ENCODE measurements at places on chromosomes 7 and 10. TPM values are rescaled to one million over a fixed set of nuclear protein-coding genes. Genes with fewer than 3 reads are reported as not detected.

Gene OR9A2
- polyA plus RNA-seq: not detected

Gene STK32C
- 11.2 TPM for polyA plus RNA-seq

Gene ANKRD7
- polyA plus RNA-seq: 0.52 TPM

Gene TDRD1
- polyA plus RNA-seq: 0.08 TPM

Gene RRP12
- polyA plus RNA-seq: 19.5 TPM

Gene DPYSL4
- 2.0 TPM for polyA plus RNA-seq

DNA sequence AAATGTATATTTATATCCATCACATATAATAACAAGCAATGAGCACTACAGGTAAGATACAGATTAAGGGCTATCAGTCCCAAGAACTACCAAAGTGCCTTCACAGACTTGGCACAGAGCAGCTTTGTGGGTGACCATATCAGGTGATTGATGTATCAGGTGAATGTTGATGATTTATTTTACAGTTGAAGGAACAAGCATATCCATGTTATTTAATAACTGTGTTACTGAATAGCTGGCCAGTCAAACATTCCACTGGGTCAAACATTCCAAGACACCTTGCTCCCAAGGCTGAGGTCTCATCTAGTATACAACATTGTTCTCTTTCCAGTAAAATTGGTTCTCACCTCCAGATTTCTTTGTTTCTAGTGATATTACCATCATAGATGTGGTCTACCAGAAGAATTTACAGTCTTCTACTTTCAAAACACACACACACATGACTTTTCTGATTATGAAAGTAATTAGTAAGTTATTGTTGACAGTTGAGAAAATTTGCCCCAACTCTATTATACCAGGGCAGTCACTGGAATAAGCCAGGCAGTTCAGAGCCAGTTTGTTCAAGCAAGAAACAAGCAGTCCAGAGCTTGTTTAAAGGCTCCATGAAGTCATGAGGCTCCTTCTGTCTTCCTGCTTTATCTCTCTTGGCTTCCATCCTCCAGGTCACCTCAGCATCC lies 68.2 kb downstream of the ELAPOR2 start:
- DNase-seq: no peak

GRCh38 chr10:60525716-60526585 lies 136.3 kb upstream of the ANK3 start:
- no peak for DNase-seq

GRCh38 chr10:73917566-73918305 lies 6.8 kb downstream of the PLAU start:
- DNase-seq: no peak

DNA sequence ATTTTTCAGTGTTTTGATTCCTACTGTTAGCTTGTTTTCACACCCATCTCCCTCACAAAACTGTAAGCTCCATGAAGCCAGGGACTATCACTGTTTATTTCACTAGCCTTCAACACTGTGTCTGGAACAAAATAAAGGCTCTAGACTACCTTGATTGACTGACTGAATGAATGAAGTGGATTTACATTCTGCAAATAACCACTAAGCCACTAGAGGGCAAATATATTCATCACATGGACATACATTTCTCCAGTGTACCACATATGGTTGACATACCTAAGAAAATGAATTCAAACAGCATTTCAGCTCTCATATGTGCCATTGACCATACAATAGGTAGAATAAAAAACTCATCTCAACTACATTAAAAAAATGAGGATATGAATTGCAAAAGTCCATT lies 185.9 kb downstream of the RAB11FIP2 start:
- DNase-seq: peak; percentile 11

DNA sequence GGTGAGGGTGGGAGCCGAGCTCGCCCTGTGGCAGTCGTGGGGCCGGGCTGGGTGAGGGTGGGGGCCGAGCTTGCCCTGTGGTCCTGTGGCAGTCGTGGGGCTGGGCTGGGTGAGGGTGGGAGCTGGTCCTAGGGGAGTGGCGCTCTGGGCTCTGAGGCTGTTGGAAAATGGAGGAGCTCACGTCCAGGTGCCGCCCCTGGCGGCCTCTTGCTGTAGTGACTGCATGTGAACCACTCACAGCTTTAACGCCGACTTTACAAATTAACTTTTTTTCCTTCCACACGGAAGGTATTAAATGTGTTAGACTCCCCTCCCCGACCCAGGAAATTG lies 312.6 kb downstream of the WDR37 start:
- peak; percentile 11 for DNase-seq

DNA sequence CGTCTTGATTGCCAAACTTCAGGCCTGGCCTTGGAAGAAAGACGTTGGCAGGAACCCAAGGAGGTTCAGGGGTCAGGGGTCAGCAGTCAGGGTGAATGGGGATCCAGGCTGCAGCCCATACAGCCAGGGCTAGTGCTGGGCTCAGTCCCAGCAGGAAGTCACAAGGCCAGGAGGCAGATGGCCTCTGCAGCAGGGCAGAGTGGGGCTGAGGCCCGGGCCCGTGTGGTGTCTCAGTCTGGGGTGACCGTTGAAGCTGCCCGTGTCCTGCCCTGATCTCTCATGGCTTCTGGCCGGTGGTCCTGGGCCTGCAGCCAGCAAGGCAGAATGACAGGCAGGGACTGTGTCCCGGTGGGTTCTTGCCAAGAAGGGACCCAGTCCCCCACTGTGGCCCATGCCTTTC lies 26.6 kb upstream of the PURB start:
- no peak for DNase-seq

GRCh38 chr10:98638920-98639319 lies 192.2 kb upstream of the HPS1 start:
- no peak for DNase-seq

DNA sequence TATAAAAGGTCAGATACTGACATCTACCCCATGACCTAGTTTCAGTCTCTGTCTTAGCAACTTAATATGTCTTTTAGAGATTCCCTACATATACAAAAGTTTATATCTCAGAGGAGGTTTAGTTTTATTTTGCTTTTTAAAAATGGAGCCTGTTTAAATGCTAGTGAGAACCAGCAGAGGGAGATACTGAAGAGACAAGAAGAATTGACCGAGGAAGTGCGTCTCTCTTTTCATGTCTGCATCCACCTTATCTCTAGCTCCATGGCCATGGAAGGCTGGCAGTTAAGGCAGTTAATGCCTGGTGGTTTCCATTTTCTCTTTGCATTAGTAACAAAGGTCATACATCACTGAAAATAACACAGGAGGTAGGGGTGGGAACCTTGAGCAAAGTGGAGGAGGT lies 10.7 kb downstream of the SUV39H2 start:
- no peak for DNase-seq

DNA sequence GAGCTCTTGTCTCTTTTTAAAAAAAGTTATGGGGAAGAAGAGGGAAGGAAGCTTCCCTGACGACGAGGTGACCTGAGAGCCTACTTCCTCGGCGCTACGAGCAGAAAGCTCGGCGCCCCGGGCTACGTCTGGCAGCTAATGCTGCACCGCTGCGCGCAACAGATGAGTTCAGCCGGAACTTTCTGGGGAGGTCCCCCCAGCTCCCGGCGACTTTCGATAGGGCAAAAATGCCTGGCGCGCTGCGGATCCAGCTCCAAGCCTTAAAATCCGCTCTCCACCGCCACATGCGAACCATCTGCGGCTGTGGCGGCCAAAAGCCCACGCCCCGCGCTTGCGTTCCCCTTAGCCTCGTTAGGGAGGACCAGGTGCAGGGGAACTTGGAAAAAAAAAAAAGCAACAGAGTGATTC lies 621 bp downstream of the P4HA1 start:
- peak; percentile 81 for DNase-seq

GRCh38 chr7:150317748-150318444 lies 5.3 kb upstream of the LRRC61 start:
- DNase-seq: no peak

DNA sequence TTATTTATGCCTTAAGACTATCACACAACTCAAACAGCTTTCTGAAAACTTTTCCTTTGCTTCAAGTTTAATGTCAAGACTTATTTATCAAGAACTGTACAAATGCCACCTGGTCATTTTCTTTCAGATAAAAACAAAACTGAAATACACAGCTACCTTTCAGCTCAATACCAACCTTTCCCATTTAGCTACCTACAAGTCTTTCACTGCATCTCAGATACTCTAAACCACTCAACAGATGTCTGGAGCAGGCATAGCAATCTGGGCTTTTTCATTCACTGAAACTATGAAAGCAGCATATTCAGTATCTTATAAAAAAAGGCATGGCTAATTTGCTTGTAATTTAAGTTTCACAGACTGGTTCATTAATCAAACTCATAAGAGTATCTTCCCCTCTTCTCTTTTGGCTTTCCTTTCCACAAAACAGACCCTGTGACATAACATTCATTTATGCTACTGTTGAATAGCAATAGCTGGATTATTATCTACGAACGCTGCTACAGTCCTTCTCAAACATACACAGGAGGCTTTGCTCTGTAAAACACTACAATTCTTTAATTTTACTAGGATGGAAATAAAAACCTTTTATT lies 8.2 kb downstream of the TRA2A start:
- no peak for DNase-seq

DNA sequence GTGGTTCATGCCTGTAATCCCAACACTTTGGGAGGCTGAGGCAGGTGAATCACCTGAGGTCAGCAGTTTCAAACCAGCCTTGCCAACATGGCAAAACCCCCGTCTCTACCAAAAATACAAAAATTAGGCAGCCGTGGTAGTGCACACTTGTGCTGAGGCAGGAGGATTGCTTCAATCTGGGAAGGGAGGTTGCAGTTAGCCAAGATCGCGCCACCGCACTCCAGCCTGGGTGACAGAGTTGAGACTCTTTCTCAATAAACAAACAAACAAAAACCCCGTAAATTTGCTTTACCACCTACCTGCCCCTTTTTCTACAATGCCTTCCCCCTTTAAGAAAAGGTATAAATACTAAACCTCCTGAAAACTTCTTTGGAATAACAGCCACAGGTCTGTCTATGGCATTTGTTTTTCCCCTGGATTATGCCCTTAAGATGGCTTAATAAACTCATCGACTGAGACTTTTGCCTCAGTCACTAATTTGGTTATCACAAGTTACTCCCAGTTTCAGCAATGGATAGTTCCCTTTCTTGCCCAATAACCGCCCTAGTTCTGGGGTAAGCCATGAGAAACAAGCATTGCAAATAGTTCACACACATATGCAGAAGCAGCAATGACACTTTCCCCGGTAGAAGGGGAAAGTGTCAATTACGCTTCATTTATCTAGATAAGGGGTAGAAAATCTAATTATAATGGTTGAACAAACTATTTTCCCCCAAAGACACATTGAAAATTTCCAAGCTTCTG lies 52.8 kb upstream of the SVIL start:
- no peak for DNase-seq

- DNase-seq: no peak
These were observed 10.8 kb upstream of the HOXA2 start for GRCh38 chr7:27112955-27113949.

DNA sequence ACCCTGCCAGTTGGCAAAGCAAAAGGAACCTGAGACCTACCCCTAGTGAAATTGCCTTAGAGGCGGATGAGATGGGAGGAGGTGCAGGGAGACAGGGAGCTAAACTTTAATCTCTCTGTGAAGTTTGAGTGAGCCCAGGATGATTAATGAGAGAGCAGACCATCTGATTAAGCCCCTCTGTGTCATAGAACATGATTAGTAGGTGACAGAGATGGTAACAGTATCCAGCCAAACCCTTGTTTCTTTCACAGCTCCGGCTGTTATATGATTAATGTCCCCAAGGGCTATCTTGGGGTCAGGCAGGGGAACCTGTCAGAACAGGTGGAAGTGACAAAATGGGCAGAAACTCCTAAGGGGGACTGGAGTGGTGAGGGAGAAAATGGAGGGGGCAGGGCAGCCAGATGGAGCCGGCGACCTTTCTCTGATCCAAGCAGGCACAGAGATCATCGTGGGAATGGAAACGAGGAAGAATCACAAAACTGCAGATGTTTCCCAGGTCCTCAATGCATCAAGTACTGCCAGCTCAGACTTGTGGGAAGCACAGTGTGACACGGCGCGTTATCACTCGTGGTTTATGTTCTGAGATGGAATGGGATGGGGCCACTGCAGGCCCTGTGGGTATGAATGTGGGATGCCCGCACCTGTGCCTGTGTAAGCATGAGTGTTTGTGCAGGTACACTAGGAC lies 684.2 kb downstream of the LRMDA start:
- DNase-seq: peak; percentile 8

- peak; percentile 92 for DNase-seq
These were observed 6.5 kb downstream of the INHBA start for GRCh38 chr7:41696323-41696916.

DNA sequence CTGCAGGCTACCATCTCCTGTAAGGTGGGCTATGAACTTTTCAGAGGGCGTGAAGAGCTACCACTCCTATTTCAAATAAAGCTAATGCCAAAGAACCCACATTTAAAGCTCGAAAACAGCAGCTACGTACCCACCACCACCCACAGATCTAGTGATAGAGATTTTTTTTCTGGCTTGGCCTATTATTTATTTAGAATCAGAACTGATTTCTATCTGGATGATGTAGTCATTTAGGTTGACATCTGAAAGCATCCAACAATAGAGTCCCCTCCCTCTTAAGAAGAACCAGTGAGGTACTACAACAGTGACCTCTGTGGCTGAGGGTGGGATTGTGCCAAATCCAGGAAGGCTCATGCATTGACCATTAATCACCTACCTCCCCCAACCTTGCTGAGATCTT lies 113.8 kb upstream of the ADO start:
- DNase-seq: no peak

DNA sequence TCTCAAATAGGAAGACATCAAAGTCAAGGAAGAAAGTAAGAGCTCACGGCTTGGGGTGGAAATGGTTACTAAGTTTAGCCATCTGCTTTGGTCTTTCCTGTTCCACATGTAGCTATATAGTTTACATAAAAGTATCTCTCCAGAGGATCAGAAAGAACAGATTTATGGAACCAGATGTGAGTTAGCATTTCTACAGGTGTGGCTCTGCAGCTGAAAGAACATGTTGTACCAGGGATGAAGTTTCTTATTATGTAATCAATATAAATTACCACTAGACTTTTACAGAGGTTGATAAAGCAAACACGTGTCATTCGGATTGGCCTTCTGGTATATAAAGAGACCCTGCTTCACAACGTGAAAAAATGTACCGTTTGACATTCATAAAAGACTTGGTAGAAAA lies 19.9 kb downstream of the CALD1 start:
- no peak for DNase-seq

DNA sequence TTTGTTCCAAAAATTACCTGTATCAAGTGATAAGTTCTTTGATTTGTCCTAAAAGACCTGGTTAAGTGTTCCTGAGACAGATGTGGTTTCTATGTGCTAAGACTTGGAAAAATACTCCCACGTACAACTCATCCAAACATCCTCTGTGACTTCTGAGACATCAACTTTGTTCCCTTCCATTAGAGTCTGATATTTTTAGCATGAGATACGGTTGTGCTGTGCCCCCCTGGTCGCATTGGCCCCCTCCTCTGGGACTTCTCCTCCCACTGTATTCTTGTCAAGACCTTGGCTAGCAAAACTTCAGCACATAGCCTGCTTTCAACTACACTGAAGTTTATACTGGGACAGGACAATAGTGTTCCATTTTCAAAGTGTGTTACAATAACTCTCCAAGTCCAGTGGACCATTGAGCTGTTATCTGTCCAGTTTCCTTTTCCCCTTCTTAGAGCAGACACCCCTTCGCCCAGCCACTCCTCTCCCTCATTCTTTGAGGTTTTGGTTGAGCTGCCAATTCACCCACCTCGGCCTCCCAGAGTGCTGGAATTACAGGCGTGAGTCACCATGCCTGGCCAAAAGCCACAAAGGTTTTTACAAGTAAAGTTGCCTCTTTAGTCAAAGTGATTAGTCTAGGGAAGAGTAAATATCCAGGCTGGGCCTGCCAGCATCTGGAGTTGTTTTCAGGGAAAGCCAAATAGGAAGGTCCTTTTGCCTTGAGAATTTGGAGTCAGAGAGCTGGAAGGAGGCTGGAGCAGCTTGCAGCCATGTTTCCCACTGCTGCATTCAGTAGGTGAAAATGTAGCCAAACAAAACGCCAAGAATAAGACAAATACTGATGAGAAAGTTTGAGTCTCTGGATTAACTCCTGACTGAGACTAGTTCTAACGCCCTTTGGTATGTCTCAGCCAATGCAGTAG lies 17.8 kb upstream of the PDLIM1 start:
- no peak for DNase-seq

Data from muscle of arm (tissue), 14 donors.